Fibroblast of lung (primary cell): ENCODE measurements at places on chromosomes 1 and 21. TPM values are rescaled to one million over a fixed set of nuclear protein-coding genes. Genes with fewer than 3 reads are reported as not detected.

The CHI3L2 gene
- 1.5 and 10.3 TPM in 2 replicates for total RNA-seq

The FCRL4 gene
- total RNA-seq, result not detected in 2 replicates

The TFF3 gene
- not detected in 2 replicates for total RNA-seq

The RASSF5 gene
- total RNA-seq, result 1.8 and 3.0 TPM in 2 replicates

The GRIK3 gene
- total RNA-seq, result not detected in 2 replicates

The SH3BGR gene
- total RNA-seq, result 3.3 and 6.8 TPM in 2 replicates

The KCNQ4 gene
- total RNA-seq, result under 0.01 TPM in 2 replicates

The CSMD2 gene
- 6.9 and 7.6 TPM in 2 replicates for total RNA-seq

The HDAC1 gene
- total RNA-seq, result 86.3 and 100 TPM in 2 replicates

The ZNF593OS gene
- total RNA-seq, result not detected in 2 replicates

The GOLT1A gene
- total RNA-seq, result 0.50 TPM in 1 of 2 replicates, not detected in the other

The TMEM125 gene
- total RNA-seq, result not detected in 2 replicates

The ZRANB2 gene
- 27.2 and 40.8 TPM in 2 replicates for total RNA-seq

The CLSTN1 gene
- 78.6 and 115 TPM in 2 replicates for total RNA-seq

The MAN1A2 gene
- total RNA-seq, result 41.9 and 47.8 TPM in 2 replicates

The RPTN gene
- not detected in 2 replicates for total RNA-seq
